Memory B cell (primary cell): ENCODE measurements at places on chromosomes 2 and 18.

DNA sequence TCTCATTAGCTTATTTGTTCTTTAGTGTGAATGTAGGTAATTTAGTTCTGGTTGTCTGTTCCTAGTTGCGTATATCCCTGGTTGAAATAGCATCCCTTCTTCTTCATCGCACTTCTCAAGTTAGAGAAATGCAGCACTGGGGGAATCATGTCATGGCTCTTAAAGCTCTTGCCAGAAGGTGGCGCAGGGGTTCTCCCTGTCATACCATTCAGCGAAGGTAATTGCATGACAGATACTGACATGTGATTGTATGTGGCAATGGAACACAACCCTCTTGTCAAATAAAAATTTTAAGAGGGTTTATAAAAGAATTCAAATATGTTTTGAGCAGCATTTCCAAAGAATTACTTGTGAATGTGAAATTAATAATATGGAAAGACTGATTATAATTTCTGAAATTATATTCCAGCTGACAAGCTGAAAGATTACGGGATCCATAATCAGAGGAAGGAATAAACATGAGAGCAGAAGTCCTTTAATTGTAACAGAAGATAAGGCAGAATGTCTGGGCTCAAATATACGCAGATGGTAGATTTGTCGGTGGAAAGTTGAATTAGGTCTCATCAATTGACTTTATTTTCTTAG, 411.7 kb downstream of the DSEL start:
- DNase-seq = no peak

- no peak for DNase-seq
Observed at GRCh38 chr2:126990200-126990599, 91.5 kb downstream of the TEX51 start.

- DNase-seq = no peak
Observed at GRCh38 chr2:230968921-230969658, 26.8 kb upstream of the SPATA3 start.

DNA sequence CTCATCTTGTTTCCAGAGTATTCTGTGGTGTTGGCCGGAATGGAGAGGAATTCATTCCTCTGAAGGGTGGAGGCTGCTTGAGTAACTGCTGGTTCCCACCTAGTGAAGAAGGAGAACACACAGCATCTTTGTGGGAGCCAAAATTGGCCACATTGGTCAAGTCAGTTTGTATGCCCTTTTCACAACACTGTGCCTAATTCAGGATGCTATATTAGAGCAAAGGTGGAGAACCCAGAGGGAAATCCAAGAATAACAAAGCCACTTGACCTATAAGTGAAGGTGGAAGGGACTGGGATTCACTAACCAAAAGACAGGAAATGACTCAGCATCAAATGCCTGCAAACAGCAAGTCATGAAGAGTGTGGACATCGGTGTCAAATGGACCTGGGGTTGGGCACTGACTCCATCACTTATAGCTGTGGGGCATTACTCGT, 27.3 kb upstream of the MLPH start:
- DNase-seq = no peak

- DNase-seq = no peak
Observed at GRCh38 chr2:197926673-197927072, 122.3 kb downstream of the PLCL1 start.

- no peak for DNase-seq
Observed at GRCh38 chr2:159000072-159000471, 31.6 kb downstream of the TANC1 start.

- DNase-seq = peak; percentile 78
Observed at GRCh38 chr2:237673130-237674001, 46.0 kb downstream of the LRRFIP1 start.

GRCh38 chr18:23884681-23885375, 129.7 kb upstream of the TTC39C start:
- DNase-seq = no peak
